LNCaP clone FGC (cell line): ENCODE measurements at places on chromosomes 4 and X.
A peak's percentile ranks its signal among the peaks of the same experiment; 100 is the strongest.

DNA sequence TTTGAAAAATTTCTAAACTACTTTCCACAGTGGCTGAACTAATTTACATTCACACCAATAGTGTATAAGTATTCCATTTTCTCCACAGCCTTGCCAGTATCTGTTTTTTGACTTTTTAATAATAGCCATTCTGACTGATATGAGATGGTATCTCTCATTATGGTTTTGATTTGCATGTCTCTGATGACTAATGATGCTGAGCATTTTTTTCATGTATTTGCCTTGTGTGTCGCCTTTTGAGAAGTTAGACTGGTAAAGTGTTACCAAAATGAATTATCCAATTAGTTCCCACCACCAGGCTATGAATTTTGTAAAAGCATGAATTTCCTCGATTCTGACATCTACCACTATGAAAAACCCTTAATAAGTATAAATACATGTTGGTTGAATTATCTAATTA lies 242.2 kb upstream of the GK2 start:
- no peak for DNase-seq

DNA sequence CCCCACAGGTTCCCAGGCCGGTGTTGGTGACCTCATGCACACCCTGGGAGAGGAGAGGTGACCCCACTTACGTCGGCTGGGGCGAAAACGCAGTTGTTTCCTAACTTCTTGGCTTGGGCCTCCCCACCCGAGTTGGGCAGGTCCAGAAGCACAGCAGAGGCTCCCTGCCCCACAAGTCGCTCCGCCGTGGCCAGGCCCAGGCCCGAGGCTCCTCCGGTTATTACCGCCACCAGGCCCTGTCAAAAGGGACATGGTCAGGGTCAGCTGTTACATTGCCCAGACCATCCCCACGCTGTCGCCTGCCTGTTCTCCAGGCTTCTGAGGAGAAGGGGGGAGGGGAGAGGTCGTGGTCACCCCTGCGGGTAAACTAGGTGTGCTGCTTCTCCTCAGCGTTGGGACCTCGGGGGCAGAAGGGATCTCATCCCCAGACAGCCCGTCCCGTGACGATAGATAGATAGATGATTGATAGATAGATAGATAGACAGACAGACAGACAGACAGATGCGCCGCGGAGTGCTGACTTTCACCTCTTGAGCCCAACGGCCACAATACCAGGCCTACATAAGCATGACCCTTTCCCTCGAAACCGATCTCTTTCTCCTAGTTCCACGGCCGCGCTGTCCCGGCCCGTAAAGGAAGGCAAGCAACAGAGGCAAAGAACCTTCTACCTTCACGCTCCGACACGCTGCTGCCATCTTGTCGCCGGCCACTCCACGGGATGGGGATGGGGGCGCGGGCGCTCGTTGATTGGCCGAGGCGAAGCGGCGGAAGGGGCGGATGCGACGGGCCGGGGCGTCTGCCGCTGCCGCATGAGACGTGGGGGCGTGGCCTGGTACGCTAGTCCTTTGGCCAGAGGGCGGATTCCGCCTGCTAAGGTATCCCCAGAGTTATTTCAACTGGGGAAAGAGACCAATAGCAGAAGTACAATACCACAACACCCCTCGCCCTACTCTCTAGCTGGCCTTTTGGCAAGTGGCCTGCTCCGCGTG lies at the start of gene HSD17B10:
Gene HSD17B10 (minus strand): TSS at position 720 of the 989 bp plus-strand sequence. CDS start 25 bp downstream, at position 695.
- peak; percentile 38 for DNase-seq

DNA sequence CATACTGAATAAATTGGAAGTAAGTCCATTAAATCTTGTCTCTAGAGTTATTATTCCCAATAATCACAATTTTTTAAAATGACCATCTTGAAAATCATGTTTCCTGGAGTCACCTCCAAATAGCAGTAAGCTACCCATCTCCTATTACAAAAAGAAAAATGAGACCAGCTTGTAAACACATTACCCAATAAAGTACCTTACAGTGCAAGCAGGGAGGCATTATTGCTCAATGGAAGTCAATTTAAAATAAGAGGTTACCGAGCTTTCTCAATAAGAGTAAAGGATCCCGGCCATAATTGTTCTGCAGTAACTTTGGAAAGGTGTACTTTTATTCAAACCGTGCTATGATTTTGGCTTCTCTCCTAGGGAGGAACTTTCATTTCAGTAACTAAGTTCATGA lies 78.0 kb downstream of the DMD start:
- no peak for DNase-seq

DNA sequence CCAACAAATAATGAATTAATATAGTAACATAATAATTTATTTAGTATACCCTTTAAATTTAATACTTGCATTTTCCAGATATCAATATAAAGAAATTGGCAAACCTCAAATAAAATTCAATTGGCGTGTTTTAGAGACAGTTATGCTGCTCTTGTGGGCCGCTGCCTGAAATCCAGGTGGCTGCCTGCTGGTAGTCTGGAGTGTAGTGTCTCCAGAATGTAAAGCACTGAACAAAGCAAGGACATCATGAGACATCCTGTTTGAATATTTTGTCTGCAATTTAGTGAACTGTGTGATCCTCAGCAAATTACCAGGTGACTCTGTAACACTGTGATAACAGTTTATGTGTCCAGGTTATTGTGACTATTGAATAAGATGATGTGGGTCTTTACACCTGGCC lies 29.9 kb downstream of the ZFP42 start:
- DNase-seq = no peak

DNA sequence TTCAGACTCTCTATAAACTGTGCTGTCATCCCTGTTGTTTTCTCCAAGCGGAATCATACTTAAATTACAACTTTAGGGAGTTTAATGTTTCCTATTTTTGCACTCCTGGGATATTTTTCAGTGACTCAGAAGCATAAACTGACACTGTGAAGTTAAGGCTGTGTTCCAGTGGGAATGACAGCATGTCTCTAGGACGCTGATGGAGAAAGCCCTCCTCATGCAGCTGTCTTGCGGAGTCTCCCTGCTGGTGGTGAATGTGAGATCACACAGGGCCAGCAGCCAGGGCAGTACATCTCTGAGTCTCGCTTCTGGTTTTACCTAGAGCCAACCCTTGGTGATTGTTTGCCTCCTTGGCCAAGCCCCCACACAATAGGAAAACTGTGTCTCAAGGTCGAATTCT lies 53.3 kb downstream of the NFKB1 start:
- no peak for DNase-seq

DNA sequence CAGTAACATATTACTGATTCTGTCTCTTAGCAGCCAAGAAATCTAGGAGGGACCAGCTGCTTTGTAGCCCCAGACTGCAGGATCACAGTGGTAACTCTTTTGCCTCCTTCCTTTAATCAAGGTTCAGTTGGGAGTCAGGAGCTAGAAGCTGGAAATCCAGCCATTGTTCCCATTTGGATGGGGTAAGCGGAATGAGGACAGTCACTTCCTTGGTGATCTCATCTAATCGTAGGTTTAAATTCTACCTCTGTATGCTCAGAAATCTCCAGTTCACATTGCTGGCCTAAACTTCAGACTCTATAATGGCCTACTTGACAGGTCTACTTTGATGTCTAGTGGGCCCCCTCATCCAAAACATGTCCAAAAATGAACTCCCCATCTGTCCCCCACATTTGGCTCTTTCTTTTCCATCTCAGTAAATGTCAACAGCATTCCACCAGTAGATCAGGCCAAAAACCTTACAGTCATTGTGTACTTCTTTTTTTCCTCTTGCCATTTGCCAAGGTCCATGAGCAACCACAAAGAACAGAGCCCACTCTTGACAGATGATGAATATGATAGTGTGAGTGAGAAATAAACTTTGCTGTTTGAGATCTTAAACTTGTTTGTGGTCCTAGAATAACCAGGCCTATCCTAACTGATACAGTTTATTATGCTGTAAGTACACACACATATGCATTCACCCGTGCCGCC lies 40.1 kb downstream of the WWC2 start:
- no peak for DNase-seq

DNA sequence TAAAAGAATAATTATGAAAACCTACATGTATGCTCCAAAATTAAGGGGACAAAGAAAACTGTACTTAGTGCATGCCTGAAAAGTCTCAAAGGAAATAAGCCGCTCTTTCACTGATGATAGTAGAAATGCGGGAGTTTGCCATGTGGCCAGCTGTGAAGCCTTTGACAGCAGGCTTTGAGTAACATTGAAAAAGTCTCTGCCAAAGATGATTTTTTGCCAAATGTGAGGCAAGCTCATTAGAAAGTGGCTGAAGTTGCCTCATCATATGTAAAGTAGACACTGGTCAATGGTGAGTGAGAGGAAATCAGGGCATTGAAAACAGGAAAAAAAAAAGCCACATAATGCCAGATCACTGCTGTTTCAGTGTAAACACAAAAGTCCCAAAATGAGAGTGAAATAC lies 2360.1 kb downstream of the PCDH7 start:
- DNase-seq = no peak

GRCh38 chrX:150032742-150033141 lies 94.5 kb upstream of the EOLA2 start:
- no peak for DNase-seq

DNA sequence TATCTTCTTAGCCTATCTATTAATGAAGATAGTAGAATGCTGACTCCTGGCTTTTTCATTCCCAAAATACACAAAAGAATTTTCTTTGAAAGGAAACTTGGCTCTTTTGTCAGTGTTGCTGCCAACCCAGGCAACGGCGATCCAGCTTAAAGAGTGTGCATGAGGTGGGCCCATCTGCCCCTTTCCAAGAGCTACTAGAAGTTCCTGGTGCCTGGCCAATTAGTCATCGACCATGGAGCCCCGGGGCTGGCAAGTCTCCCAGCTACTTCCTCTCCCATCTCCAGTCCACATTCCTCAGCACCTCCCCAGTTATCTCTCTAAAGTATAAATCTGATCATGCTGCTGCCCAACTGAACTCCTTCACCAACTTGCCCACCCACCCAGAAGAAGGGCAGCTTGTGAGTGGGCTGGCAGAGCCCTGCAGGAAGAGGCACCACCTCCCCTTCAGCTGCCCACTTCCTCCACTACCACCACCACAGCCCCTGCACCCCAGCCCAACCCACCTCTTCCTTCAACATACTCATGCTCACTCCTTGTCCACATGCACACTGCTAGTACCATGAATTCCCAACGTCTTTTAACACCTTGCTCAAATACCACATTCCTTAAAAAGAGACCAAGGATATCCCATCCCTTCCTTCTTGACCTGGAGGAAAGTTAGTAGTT lies 158.2 kb upstream of the MAP3K15 start:
- DNase-seq = no peak

DNA sequence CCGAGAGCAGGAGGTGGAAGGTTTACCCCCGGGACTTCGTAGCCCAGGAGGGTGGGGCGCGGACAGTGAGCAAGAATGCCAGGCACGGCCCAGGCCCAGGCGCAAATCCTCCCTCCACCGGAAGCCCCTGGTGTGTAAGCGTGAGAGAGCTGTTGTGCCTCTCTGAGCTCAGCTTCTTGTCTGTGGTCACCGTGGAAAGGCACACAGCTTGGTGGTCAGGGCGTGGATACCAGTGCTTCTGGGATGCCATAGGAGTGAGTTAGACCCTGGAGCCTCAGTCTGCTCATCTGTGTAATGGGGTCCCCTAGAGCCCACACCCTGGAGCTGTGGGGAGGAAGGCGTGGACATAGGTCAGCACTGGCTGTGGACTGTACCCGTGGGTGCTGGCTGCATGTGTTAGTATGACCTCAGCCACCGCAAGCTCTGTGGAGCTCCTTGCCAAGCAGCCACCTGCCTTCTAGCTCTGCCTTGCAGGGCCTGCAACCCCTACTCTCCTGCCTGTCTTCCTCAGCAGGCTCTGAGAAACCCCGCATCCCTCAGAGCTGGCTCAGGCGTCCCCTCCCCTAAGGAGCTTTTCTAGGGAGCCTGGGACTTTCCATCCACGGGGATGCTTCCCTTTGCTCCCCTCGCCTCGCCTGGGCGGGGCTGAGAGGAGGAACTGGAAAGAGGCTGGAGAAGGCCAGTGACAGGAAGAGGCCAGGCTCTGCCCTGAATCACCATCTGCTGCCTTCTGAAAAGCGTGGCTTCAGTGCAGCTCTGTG lies 28.0 kb upstream of the AFAP1 start:
- DNase-seq = no peak

DNA sequence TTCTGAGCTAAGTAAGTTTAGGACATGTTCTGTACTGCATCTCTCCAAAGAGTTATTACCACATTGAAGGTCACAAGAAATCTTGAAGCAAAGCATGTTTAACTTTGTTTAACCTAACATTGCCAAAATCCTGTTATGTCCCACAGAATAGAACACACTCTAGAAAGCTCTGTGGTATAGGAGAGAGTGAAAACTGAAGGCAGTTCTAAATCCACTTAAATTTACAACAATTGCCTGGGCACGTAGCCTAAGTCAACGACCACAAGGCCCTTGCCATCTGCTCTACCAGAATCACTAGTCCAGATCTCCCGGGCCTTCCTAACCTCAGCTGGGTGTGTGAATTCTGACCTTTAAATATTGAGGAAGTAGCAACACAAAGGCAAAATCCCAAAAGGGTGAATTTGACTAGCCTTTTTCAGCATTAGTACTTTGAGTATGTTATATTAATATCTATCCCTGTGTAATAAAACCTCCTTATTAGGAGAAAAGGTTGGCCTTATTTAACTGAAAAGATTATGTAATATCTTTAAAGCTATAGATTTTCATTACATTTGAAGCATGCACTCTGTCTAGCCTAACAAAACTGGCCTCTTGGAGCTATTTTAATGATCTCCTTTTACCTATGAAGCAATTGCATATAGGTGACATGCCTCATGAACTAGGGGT lies 4.5 kb upstream of the MAML3 start:
- DNase-seq = peak; percentile 86

- DNase-seq = no peak
Measured at GRCh38 chrX:26387906-26388305, 171.9 kb downstream of the MAGEB5 start.

DNA sequence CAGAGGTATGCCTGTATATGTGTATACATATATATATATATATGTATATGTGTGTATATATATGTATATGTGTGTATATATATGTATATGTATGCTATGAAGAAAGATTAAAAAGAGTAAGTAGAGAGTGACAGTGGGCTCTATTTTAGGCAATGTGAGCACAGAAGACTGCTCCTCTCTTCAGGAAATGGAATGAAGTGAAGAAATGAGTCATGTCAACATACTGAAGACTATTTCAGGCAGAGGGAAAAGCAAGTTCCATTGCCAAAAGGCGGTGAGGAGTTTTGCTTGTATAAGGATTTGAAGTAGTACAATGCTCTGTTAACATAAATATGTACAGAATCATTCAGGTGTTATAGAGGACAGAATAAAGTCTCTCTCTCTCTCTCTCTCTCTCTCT lies 773.2 kb upstream of the FTHL17 start:
- DNase-seq = no peak
